Activated CD4-positive, alpha-beta T cell treated with anti-CD3 and anti-CD28 coated beads, Interleukin-2, amount 10 ng/mL, durations not matched to agents 7 days and 5 days (primary cell): ENCODE measurements at places on chromosomes 2 and 18. TPM values are rescaled to one million over a fixed set of nuclear protein-coding genes. Genes with fewer than 3 reads are reported as not detected.

Gene APLF
- 3.7 TPM for total RNA-seq

- no peak overlapping the region for H3K4me3 ChIP-seq
- H3K27ac ChIP-seq, result no peak overlapping the region
- H3K27me3 ChIP-seq, result no peaks in the 10 kb centered on the region
- H3K36me3 ChIP-seq, result peaks cover 8% of the 10 kb centered on the region
- no peak for DNase-seq
Measured at GRCh38 chr2:1505031-1505441, 91.8 kb downstream of the TPO start.

GRCh38 chr2:139465789-139466188, 685.6 kb upstream of the NXPH2 start:
- no peaks in the 10 kb centered on the region for H3K27me3 ChIP-seq
- no peaks in the 10 kb centered on the region for H3K36me3 ChIP-seq
- H3K27ac ChIP-seq, result no peak overlapping the region
- H3K4me1 ChIP-seq, result no peaks in the 10 kb centered on the region
- DNase-seq, result no peak

DNA sequence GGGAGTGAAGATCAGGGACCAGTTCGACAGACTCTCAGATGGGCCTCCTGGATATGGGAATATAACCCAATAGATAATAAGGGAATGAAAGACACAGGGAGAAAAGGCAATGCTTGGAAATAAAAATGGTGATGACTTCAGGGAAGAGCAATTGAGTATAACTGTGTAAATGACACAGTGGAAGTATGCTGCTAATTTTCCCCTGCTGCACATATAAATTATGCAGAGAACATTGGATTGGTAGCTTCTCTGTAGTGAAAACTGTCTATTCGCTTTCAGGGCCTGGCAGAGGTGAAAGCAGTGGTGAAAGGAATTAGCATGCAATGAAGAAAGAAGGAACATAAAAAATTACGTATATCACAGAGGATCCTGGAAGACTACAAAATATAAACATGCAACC, 398.2 kb upstream of the CDH2 start:
- H3K4me1 ChIP-seq, result no peaks in the 10 kb centered on the region
- no peak overlapping the region for H3K4me3 ChIP-seq
- H3K36me3 ChIP-seq, result no peaks in the 10 kb centered on the region

DNA sequence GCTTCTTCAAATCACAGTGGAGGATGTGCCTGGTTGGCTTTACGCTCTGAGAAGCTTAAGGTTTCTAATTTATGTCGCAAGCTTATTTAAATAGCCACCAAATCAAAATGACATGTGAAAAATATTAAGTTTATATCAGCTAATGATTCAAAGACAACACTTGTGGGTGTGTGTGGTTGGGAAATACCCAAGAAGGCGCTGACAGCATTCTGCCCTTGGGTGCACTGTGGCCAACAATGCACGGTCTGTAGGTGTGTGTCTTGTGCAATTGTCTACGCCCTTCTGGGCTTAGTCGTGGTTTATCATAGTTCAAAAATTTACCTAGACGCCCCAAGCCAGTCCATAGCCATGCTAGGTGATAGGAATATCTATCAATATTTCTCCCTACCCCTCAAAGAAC, 60.9 kb downstream of the KCTD1 start:
- H3K36me3 ChIP-seq, result no peaks in the 10 kb centered on the region
- no peak for DNase-seq
- no peaks in the 10 kb centered on the region for H3K4me1 ChIP-seq
- no peak overlapping the region for H3K27ac ChIP-seq
- H3K4me3 ChIP-seq, result no peak overlapping the region
- no peaks in the 10 kb centered on the region for H3K27me3 ChIP-seq

GRCh38 chr2:239396881-239397681, 3.7 kb downstream of the HDAC4 start:
- no peak overlapping the region for H3K4me3 ChIP-seq
- peak overlapping the region; percentile 15 for H3K27ac ChIP-seq
- peak; percentile 56 for DNase-seq
- H3K36me3 ChIP-seq, result peaks cover 6% of the 10 kb centered on the region
- H3K27me3 ChIP-seq, result no peaks in the 10 kb centered on the region

- DNase-seq, result no peak
- H3K4me3 ChIP-seq, result no peak overlapping the region
- H3K27me3 ChIP-seq, result peaks cover 8% of the 10 kb centered on the region
- no peaks in the 10 kb centered on the region for H3K4me1 ChIP-seq
Measured at GRCh38 chr18:46642561-46642960, 14.5 kb downstream of the LOXHD1 start.

- H3K36me3 ChIP-seq, result no peaks in the 10 kb centered on the region
- H3K4me1 ChIP-seq, result no peaks in the 10 kb centered on the region
- H3K27me3 ChIP-seq, result peaks cover 16% of the 10 kb centered on the region
- H3K27ac ChIP-seq, result peak overlapping the region; percentile 44
Measured at GRCh38 chr2:11080253-11081115, 74.8 kb upstream of the SLC66A3 start.
